NCI-H1092 treated with DMSO at 0.1 percent for 48 hours (cell line): ENCODE measurements at places on chromosomes 12 and 14.

- no peak for DNase-seq
Observed at GRCh38 chr12:68190301-68190700, 30.8 kb upstream of the IFNG start.

DNA sequence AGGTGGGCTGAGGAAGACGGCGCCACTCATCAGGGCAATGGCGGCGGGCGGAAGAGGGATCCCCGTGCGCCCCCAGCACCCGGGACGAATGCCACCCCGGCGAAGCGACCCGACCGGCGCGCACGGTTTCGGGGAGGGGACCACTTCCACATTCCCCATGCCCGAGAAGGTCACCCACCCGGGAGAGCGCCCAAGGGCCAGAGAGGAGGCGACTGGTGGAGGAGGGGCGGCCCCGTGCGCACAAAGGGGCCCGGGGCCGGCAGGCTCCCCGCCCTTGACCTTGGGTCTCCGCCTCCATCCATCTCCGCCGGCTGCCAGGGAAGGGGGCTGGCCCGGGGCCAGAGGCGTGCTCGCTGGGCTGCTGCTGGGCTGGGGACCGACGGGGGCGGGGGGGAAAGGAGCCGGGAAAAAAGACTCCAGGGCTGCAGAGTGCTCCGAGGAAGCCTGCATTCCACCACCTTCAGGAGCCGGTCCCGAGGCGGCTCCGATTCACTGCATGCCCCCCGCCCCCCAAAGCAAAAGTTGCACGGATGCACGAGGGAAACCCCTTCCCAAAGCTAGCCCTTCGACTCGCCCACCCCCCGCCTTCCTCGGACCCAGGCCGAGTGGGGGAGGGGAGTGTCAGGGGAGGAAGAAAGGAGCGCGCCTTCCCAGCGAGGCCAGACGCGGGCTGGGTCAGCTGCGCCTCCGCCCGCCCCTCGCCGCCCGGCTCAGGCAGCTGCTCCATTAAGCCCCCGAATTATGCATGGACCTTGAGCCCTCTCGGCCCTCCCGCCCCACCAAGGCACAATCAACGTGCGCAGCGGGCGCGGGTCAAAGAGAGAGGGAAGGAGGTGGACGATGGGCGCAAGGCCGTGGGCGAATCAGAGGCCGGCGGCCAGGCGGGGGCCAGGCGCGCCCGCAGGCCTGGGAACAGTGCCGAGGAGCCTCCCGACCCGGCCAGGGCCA lies 26.2 kb downstream of the BCL11B start:
- DNase-seq: no peak

GRCh38 chr14:85313560-85314207 lies 216.3 kb upstream of the FLRT2 start:
- no peak for DNase-seq

DNA sequence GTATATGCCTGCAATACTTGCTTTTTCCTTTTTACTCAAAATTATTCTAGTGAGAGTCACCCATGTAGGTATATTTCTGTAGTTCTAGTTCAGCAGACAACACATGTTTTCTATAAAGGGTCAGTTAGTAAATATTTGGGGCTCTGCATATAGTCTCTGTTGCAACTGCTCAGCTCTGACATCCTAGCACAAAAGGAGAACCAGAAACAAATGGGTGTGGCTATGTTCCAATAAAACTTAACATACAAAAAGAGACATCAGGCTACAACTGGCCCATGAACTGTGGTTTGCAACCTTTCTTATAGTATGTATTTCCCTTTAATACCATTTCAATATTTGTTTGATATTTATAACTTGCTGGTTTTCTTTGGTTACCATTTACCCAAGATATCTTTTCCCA lies 11.9 kb downstream of the NT5DC3 start:
- DNase-seq: no peak

- peak; percentile 77 for DNase-seq
Observed at GRCh38 chr14:59918824-59919569, 947 bp upstream of the LRRC9 start.

GRCh38 chr14:65336191-65336591 lies 76.3 kb upstream of the FUT8 start:
- DNase-seq: no peak

- DNase-seq: no peak
Observed at GRCh38 chr12:65935906-65936901, 111.9 kb downstream of the HMGA2 start.

DNA sequence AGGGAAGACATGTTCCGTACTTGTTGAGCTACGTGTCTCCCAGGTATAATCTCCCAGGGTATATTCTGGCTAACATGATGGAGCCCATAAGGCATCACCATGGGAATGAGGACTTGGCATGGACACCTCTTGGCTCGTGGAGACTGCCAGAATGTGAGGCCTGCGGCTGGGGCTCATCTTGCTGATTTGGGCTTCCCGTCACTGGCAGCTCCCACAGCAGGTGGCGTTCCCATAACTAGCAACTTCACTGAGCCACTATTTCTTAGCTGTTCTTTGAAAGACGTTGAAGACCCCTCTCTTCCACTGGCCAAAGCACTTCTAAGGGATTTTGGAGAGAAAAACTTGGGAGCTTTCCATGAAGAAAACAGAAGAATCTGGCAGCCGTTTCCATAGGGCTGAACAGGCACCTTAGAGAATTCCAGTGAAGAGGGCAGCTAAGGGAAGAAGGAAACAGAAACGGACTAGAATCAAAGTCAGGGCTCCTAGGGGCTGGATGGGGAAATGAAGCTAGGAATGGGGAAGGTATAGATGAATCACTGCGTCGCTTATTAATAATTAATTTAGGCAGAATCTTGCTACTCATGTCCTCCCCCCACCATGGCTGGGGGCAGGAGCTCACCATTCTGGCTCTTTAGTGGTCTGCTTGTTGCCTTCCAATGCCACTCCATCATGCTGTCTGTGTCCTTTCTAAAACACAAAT lies 39.7 kb upstream of the FOS start:
- no peak for DNase-seq

GRCh38 chr12:66776974-66777373 lies 98.1 kb upstream of the GRIP1 start:
- no peak for DNase-seq

- DNase-seq: peak; percentile 68
Observed at GRCh38 chr12:77049767-77050353, 15.5 kb downstream of the E2F7 start.

DNA sequence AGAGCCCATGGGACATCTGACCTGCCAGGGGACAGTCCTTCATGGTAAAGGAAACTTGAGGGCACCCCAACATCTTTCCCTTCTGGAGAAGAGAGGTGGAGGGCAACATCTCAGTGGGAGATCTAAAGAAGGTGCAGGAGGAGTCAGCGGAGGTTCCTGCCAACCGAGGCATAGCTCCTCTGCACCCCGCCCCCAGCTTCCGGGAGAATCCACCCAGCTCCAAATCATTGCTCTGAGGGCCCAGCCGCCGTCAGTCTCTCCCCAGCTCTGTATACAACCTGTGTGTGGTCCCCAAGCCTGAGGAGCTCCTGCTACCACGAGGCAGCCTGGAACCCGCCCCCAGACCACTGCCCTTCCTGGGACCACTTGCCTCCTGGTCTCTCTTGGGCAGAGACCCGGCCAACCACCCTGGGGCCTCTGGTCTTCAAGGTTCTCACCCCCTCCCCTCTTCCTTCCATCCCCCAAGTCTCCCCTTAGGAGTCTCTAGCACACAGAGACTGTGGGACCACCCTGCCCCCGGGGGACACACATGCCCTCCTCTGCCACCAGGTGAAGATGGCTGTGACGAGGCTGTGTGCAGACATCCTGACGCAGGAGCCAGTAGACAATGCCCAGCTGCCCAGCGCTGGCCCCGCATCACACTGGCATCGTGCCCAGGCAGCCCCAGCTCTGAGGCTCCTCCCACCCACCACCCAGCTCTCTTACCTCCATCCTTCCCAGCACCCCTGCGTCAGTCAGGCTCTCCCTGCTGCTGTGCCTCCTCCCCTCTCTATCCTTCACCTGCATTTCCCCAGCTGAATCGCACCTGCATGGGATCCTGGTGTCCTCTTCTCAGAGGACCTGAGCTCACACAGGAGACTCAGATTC lies 13.0 kb upstream of the NUDT14 start:
- DNase-seq: peak; percentile 80

- DNase-seq: no peak
Observed at GRCh38 chr14:104084251-104085002, 1.1 kb upstream of the ASPG start.

GRCh38 chr12:12319451-12320183 lies 30.4 kb downstream of the MANSC1 start:
- DNase-seq: no peak

GRCh38 chr14:77986773-77987172 lies 183.4 kb upstream of the NRXN3 start:
- DNase-seq: no peak

DNA sequence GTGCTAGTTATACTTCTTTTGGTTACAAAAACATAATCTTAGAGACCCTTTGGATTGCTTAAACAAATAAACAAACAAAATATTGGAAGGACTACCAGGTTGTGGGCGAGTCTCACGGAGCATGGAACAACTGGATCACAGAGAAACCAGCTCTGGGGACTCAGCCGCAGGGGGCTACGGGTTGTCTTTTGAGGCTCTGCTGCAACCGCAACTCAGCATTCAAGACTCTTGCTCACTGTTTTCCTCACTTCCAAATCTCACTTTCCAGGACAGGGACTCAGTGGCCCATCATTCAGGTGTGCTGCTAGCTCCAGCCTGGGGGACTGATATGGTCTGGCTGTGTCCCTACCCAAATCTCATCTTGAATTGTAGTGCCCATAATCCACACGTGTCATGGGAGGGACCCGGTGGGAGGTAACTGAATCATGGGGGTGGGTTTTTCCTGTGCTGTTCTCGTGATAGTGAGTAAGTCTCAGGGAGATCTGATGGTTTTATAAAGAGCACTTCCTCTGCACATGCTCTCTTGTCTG lies 14.0 kb upstream of the SERPINA4 start:
- DNase-seq: no peak

DNA sequence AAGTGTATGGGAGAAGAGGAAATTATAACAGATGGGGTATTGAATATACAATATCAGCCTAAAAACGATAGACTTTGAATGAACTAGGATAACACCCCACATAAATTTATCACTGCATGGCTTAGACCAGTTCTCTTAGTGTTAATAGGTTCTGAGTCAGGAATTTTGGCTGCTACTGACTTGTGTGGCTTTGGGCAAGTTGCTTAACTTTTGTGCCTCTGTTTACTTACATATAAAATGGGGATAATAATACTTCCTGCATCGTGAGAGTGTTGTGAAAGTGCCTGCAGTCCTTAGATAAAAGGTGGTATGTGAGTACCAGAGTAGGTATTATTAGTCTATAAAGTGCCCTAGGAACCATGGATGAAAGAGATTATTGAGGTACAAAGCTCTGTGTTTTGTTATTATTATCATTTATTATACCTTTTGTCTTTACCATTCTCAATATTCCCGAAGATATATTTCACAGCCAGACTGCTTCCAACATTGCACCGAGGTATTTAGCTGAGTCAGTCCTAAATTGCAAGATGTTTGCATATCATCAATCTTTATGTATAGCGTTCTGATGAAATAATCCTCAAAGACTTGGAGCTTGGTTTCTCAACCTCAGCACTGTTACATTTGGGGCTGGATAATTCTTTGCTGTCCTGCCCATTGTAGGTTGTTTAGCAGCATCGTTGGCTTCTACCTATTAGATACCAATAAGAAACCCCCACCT lies 2.3 kb upstream of the PAWR start:
- DNase-seq: no peak

- DNase-seq: peak; percentile 62
Observed at GRCh38 chr14:77023001-77023996, 5.2 kb downstream of the IRF2BPL start.

DNA sequence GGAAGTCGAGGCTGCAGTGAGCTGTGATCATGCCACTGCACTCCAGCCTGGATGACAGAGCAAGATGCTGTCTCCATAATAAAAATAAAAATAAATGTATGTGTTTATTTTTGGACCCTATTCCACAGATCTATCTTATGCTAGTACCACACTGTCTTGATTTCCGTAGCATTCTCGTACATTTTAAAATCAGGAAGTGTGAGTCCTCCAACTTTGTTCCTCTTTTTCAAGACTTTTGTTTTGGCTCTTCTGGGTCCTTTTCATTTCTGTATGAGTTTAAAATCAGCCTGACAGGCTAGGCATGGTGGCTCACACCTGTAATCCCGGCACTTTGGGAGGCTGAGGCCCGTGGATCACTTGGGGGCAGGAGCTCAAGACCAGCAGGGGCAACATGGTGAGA lies 25.8 kb downstream of the DAO start:
- DNase-seq: no peak

GRCh38 chr12:89357297-89357730 lies 5.0 kb upstream of the DUSP6 start:
- no peak for DNase-seq

GRCh38 chr14:24098927-24099813 lies 5.1 kb downstream of the PCK2 start:
- peak; percentile 69 for DNase-seq

DNA sequence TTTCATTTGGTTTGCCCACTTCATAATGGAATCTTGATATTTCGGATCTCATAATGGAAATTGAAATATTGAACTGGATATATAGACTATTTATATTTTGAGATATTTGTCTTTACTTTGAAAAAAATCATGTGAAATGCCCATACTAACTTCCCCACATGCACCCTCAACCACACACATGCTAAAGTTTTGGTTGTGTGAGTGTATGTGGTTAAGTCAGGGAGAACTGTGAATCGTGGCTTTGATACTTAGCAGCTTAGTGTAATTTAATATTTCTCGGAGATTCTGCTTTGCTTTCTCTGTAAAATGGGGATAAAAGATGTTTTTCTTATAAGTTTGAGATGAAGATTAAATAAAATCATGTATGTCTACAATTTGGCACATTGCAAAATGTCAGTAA lies 162.1 kb downstream of the OTOGL start:
- no peak for DNase-seq

DNA sequence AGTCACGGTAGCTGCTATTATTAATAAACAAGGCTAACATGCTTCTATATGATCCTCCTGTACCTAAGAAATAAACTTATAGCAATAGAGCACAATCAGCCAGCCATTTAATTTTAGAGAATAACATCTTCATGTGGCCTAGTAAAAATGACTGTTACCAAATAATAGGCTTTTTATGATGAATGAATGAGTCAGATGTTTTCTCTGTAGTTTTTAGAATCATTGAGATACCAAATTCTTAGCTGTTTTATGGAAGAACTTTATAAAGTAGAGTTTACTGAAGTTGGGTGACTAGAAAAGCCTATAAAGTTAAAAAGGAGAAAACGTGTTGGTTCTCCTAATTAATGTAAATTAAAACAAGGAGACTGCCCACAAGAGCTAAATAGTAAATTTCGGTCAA lies 40.7 kb downstream of the WNK1 start:
- DNase-seq: no peak

DNA sequence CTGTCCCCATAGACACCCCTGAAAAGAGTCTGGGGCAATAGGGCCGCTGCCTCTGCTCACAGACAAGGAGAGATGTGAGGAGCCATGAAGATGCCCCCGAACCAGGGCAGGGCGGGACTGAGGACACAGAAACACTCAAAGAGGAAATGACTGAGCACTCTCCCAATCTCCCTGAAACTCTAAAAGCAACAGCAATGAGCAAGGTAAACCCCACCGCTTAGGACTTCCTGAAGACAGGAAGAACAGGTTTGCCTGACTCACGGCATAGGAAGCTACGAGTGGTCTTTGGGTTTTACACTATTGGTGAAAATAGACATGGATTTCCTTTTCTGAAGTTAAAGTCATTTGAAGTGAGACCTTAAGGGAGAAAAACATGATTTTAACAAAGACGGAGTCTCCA lies 32.5 kb downstream of the STX2 start:
- DNase-seq: no peak
